ENCODE measurements at places on chromosomes 5 and 9.

GRCh38 chr5:96975656-96976055 is 39.8 kb downstream of the LNPEP start:
- DNase-seq = no peak

- no peak for DNase-seq
Measured at GRCh38 chr5:58410441-58410840, 49.4 kb downstream of the PLK2 start.

- DNase-seq = no peak
Measured at GRCh38 chr5:115626445-115626823, 598 bp upstream of the TMED7 start.

GRCh38 chr9:105392531-105392930 is 55.3 kb upstream of the FSD1L start:
- no peak for DNase-seq

DNA sequence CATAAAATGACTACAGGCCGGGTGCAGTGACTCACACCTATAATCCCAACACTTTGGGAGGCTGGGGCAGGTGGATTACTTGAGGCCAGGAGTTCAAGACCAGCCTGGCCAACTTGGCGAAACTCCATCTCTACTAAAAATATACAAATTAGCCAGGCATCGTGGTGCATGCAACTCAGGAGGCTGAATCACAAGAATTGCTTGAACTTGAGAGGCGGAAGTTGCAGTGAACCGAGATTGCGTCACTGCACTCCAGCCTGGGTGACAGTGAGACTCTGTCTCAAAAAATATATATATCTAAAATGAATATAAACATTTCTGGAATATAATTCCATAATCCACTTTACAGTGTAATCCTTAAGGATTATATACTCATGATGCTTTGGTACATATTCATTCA is 66.5 kb downstream of the TEX10 start:
- no peak for DNase-seq

GRCh38 chr5:3715062-3715461 is 119.4 kb downstream of the IRX1 start:
- no peak for DNase-seq

DNA sequence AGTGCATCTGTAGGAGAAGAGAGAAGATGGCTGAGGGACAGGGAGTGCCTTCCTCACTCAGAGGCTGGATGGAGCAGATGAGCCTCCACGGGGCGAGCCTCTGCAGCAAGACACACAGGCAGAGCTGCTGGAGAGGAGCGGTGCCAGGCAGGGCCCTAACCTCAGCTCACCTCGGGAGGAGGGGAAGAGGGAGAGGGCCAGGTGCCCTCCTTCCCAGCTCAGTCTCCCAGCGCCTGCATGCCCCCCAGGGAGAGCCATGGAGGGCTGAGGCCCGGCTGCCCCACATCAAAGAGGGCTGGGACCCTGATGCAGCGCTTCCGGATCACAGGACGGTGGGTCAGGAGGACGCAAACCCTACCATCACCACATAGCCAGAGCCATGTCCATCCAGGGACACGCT is 13.6 kb upstream of the SPATA31E1 start:
- no peak for DNase-seq

DNA sequence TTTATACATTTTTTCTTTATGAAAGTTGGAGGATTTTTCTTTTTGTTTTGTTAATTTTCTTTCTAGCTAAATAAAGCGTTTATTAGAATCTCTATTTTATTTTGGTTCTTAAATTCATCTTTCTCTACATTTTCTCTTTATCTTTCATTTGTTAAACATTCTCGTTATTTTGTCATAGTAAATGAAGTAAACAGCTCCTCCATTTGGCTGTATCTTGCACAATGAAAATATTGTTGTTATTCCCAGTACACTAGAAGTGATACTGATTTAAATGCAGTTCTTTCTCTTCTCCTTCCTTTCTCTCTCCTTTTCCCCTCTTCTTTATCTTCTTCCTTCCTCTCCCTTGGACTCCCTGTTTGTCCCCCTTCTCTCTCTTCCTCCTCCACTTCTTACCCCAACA is 88.8 kb downstream of the FER start:
- DNase-seq = no peak

GRCh38 chr5:123174916-123175481 is 86.0 kb downstream of the PRDM6 start:
- no peak for DNase-seq

Measured in NCI-H510A (cell line).